ENCODE measurements at places on chromosomes 5 and 9. TPM values are rescaled to one million over a fixed set of nuclear protein-coding genes. Genes with fewer than 3 reads are reported as not detected.

- no peak for DNase-seq
Observed at GRCh38 chr9:110456681-110457080, 119.0 kb upstream of the TXNDC8 start.

DNA sequence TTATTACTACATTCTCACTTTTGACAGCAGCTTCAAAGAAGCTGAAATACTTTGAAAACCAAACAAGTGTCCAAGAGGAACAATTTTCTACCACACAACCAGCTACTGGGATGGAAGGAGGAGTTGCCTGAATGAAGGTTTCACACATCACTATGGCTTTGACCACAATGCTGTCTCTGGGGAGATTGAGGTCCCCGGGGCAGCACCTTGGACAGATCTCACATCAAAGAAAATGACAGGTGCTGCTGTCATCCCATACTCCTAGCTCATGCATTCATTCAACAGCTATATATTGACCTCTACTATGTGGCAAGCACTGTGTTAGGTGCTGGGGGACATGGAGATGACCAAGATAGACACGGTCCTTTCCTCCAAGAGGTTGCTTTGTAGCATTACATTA lies 233.2 kb upstream of the RASEF start:
- no peak for DNase-seq

DNA sequence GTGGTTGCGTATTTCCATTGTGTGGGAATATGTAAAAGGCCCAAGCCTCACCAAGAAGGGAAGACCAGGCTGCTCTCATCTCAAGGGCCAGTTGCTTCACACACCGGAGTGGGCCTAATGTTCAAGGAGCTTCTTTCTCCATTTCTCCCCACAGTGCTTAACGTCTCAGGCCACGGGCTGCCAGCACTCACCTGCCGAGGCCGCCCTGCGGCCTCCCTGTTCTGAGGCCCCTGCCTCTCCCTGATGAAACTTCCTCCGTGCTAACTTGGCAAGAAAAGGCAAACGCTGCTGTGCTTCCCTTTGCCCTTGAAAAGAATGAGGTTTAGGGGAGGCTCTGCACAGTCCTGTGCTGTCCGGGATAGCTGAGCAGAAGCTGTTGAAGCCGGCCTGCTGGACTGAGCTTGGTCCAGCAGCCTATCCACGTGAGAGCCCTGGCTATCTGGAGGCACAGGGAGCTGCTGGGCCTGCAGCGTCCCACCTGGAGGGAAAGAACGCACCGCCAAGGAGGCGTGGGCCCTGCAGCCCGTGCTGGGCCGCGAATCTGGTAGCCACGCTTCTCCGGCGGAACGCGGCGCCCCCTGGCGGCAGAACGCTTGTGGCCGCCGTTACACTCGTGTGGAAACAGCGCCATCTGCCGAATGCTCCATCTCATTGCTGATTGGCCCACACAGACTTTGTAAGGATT lies 73.5 kb upstream of the PRSS3 start:
- peak; percentile 84 for DNase-seq

DNA sequence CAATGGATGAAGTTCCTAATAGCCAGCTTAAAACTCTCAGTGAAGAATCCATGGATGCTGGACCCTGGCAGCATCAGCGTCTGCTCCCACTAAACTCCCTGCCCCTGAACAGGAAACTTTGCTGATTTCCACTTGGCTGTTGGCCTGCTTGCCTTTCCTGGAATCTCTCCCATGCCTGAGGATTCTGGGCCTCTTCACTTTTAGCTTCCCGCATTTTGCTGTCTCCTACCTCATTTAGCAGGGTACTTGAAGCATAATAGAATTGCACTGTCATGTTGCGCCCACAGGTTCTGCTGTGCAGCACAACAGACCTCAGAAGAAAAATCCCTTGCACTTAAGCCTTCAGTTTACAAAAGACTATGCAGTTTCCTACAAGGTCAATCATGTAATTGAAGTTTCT lies 127.6 kb downstream of the DROSHA start:
- no peak for DNase-seq

DNA sequence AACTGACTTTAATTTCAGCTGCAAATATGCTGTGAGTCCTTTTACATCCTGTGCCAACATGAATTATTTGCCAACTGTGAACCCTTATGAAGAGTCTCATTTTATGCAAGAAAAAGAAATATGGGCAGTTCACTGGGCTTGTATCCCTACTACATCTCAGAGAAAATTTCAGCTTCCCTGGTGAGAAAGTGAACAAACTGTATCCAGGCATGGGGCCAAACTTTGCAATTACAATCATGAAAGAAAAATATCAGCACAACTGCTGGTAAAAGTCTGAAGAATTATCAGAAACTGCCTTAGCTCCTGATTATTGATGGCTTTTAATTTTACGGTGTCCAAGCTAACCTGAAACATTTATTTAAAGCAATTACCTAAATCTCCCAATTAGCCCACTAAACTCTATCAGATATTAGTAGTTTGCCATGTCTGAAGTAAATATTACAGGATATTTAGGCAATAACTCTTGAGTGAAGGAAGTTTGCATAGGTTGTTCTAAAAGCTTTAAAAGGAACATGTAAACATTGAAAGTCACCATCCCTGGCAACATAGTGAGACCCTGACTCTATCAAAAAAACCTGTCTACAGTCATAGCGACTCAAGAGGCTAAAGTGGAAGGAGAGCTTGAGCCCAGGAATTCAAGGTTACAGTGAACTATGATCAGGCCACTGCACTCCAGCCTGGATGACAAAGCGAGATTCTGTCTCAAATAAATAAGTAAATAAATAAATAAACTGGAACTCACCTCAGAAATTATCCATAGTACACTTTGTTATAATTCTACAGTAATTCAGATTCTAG lies 83.9 kb upstream of the HCN1 start:
- DNase-seq = no peak

- DNase-seq = no peak
Observed at GRCh38 chr9:133460405-133461175, 812 bp downstream of the CACFD1 start.

- no peak for DNase-seq
Observed at GRCh38 chr5:171725205-171725601, 60.4 kb upstream of the SMIM23 start.

DNA sequence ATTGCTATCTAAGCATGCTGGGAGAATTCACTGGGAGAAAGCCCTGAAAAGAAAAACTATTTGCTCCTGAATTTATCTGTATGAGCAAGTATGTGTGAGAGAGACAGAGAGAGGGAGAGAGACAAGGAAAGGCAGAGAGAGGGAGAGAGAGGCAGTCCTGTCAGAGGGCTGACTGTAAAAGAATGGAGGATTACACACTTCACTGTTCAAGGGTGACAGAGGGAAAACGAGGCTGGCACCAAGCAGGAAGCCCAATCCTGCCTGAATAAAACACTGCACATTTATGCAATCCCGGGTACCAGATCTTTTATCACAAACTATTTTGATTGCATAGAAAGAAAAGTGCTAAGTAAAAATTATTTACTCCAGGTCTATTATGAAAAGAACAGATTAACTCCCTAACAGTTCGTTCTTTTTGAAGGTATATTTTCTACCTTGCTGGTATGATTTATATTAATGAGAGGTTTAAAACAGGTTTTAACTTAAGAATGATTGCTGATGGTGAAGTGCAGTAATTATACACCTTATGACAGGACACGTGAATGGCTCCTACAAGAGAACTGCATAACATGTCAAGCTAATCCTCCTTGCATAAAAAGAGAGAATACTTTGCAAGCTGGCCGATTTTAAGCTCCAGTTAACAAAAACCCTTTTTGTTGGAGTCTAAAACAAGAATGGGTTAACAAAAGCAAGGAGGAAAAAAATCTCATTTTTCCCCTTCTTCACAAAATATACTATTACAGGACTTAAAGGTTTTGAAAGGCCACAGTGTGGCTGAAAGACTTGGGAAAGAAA lies 82.5 kb downstream of the NFIB start:
- DNase-seq = no peak

- DNase-seq = no peak
Observed at GRCh38 chr5:124232515-124232914, 513.9 kb downstream of the ZNF608 start.

GRCh38 chr5:137737349-137738131 lies 1.7 kb upstream of the KLHL3 start:
- DNase-seq = no peak

GRCh38 chr5:149473441-149473840 lies 77.8 kb downstream of the CSNK1A1 start:
- no peak for DNase-seq

DNA sequence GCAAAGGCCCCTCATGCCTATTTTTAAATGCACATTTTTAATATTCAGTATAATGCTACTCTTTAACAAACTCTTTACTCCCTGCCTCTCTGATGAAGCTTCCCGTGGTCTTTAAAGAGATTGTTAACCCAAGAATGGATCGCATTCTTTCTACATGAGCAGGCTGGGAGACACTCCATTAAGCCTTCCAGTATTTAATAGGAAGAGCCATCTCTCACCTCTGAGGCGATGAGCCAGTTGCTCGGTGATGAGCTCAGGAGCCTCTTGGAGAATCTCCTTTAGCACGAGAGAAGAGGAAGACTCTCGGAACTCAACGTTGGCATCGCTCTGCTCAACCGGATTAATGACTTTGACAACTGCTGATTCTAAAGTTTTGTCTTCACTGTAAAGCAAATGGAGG lies 59.6 kb downstream of the PRUNE2 start:
- no peak for DNase-seq

DNA sequence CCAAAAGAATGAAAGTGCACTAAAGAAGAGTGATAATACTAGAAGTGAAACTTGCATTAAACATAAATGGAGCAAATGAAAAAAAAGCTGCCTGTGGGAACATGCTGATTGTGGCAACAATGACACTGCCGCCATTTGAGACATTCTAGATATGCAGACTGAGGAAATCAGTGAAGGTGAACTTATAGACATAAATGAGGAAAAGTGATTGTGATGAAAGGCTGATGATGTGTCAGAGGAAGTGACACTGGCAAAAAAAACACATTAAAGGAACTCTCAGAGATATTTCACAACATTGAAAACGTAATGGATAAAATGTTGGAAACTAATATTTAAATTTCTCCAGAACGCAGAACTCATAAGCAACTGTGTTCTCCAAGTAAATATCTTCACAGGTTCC lies 1.2 kb downstream of the ERCC8 start:
- no peak for DNase-seq

GRCh38 chr9:120402741-120403542 lies 177.0 kb downstream of the CDK5RAP2 start:
- no peak for DNase-seq

GRCh38 chr5:926417-927171 lies 33.9 kb downstream of the TRIP13 start:
- DNase-seq = peak; percentile 63

GHR gene
- total RNA-seq = 19.9 TPM

GABRA6 gene
- total RNA-seq = not detected

SURF4 gene
- 112 TPM for total RNA-seq

BARHL1 gene
- not detected for total RNA-seq

TMEM174 gene
- total RNA-seq = not detected

PRLR gene
- total RNA-seq = 16.7 TPM

FOXI1 gene
- 4.9 TPM for total RNA-seq

ANXA1 gene
- total RNA-seq = 479 TPM

IDNK gene
- total RNA-seq = 10.2 TPM

FPGS gene
- total RNA-seq = 32.8 TPM

All from suprapubic skin (tissue), 4 donors.